ENCODE measurements at places on chromosomes 13 and 19.

DNA sequence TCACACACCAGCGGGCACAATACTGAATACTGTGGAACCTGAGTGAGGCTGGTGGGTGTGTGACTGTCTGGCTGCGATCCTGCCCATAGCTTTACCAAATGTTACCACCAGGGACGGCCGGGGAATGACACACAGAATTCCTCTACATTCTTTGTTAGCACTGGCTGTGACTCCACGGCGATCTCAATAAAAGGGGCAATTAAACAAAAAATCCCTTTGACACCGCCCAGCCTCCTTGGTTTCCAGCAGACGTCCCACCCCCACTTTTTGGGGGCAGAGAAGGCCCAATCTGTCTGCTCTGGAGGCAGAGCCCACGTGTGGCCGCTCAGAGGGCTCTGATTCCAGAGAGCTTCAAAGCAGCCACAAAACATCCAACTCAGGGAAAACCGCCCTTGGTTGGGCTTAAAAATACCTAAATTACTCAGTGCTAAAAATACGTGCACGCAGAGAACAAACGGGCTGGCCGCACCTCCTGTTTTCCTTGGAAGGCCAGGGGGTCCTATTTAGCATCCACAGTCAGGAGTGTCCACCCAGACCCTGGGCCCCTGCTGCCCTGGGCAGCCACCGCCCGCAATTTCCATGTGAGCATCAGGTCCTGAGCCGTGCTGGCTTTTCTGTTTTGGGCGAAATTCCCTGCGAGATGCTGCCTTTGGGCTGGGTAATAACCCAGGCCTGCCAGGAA is 47.8 kb downstream of the GADD45B start:
- peak overlapping the region; percentile 93 for H3K27ac ChIP-seq
- peaks cover 33% of the 10 kb centered on the region for H3K4me1 ChIP-seq
- no peaks in the 10 kb centered on the region for H3K27me3 ChIP-seq
- no peaks in the 10 kb centered on the region for H3K36me3 ChIP-seq
- peak overlapping the region; percentile 56 for H3K4me3 ChIP-seq
- DNase-seq = peak; percentile 92

GRCh38 chr19:33459222-33460090 is 62.1 kb downstream of the PEPD start:
- no peak for DNase-seq
- H3K4me3 ChIP-seq = no peak overlapping the region
- H3K27me3 ChIP-seq = no peaks in the 10 kb centered on the region
- H3K4me1 ChIP-seq = no peaks in the 10 kb centered on the region
- H3K36me3 ChIP-seq = no peaks in the 10 kb centered on the region
- H3K27ac ChIP-seq = no peak overlapping the region

DNA sequence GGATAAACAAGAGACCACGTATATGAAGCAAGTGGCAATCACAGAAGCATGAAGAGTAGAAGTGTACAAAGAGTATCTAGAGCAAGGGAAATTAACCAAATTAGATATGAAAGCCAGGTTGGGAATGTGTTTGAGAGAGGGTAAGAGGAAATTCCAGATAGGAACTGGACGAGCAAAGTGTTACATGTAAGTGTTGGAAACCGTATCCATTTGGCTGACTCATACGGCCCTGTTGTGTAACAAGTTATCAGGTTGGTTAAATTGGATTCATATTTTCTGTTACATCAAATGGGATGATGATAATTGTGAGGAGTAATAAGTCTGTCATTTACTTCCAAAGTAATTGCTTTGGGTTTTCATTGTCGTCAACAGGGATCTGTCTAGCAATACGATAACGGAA is 46.7 kb downstream of the RXFP2 start:
- DNase-seq = peak; percentile 75
- H3K27me3 ChIP-seq = no peaks in the 10 kb centered on the region
- peaks cover 19% of the 10 kb centered on the region for H3K4me1 ChIP-seq

DNA sequence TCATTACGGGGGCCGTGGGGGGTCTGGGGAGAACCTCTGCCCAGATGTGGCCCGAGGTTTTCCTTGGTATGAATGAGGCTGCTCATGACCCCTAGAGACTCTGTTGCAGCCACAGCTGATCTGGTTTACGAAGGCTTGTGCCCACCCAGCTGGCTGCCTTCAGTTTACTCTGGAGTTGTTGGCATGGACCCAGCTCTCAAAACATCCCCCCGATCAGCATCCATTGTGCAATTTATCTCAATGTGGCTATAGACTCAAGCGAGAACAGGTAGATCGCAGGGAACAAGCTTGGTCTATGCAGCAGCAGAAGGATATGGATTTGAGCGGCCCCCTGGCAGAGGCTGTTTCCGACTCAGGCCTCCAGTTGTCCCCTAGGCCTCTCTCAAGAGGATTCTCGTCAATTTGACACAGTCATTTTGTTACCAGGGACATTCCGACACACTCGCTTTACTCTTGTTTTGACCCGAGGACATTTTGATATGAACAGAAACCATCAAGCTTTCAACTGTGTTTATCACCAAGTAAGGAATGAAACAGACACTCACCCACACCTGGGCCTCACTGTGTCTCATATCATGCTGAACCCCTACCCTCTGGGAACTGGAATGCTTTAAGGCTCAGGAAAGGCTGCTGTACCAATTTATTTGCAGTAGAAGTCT is 161.5 kb downstream of the KATNAL1 start:
- no peak for DNase-seq
- no peak overlapping the region for H3K4me3 ChIP-seq
- H3K27me3 ChIP-seq = no peaks in the 10 kb centered on the region
- no peak overlapping the region for H3K27ac ChIP-seq
- H3K4me1 ChIP-seq = peaks cover 18% of the 10 kb centered on the region
- H3K36me3 ChIP-seq = no peaks in the 10 kb centered on the region

DNA sequence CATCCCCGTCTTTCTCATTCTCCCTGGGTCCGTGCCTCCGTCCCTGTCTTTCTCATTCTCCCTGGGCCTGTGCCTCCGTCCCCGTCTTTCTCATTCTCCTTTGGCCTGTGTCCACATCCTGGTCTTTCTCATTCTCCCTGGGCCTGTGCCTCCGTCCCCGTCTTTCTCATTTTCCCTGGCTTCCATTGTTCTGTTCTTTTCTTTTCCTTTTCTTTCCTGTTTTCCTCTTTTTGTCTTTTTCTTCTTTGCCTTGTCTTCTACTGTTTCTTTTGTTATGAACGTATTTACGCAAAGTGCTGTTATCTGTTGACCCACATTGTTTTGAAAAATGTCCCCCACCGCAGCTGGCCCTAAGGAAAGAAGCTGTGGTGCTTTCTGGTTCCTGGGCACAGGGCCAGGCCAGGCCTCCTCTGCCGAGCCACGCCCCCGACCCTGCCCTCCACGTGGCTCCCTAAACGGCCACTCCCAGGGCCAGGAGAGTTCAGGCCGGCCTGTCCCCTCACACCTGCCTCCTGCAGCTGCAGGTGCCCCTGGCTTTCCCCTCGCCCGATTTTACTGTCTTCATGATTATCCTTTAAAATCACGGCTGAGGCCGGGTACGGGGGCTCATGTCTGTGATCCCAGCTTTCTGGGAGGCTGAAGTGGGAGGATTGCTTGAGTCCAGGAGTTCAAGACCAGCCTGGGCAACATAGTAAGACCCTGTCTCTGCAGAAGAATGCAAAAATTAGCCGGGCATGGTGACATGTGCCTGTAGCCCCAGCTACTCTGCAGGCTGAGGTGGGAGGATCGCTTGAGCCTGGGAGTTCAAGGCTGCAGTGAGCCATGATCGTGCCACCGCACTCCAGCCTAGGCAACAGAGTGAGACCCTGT is 14.0 kb upstream of the TMPRSS9 start:
- no peaks in the 10 kb centered on the region for H3K27me3 ChIP-seq
- no peaks in the 10 kb centered on the region for H3K36me3 ChIP-seq
- H3K4me3 ChIP-seq = no peak overlapping the region
- DNase-seq = peak; percentile 24
- no peaks in the 10 kb centered on the region for H3K4me1 ChIP-seq
- H3K27ac ChIP-seq = no peak overlapping the region

- H3K36me3 ChIP-seq = peaks cover 43% of the 10 kb centered on the region
- no peaks in the 10 kb centered on the region for H3K27me3 ChIP-seq
- no peak overlapping the region for H3K27ac ChIP-seq
Observed at GRCh38 chr19:46608178-46608577, 7.0 kb downstream of the CALM3 start.

DNA sequence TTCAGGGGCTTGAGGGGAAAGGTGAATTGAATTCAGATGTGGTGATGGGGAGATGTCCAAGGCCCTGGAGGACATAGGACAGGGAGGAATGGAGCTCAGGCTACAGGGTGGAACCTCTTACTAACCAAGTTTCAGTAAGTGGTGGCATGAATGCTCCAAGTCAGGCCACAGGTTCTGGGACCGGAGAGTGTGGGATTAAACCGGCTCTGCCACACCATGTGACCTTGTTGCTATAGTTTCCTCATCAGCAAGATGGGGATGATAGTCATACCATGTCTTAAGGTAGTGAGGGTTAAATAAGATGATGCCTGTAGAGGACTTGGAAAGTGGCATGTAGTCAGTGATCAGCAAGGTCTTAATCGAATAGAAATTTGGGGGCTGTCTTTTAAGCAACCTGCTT is 16.3 kb downstream of the GPR183 start:
- no peak overlapping the region for H3K27ac ChIP-seq
- H3K4me1 ChIP-seq = no peaks in the 10 kb centered on the region
- H3K4me3 ChIP-seq = no peak overlapping the region
- H3K36me3 ChIP-seq = no peaks in the 10 kb centered on the region

- H3K27me3 ChIP-seq = no peaks in the 10 kb centered on the region
- H3K36me3 ChIP-seq = no peaks in the 10 kb centered on the region
- H3K27ac ChIP-seq = peak overlapping the region; percentile 85
- peaks cover 38% of the 10 kb centered on the region for H3K4me1 ChIP-seq
- peak overlapping the region; percentile 63 for H3K4me3 ChIP-seq
- DNase-seq = peak; percentile 90
Observed at GRCh38 chr13:52344108-52344507, 61.9 kb downstream of the THSD1 start.

- H3K27ac ChIP-seq = no peak overlapping the region
- no peaks in the 10 kb centered on the region for H3K36me3 ChIP-seq
- no peaks in the 10 kb centered on the region for H3K27me3 ChIP-seq
- H3K4me1 ChIP-seq = no peaks in the 10 kb centered on the region
Observed at GRCh38 chr13:76667551-76667950, 218.7 kb downstream of the KCTD12 start.

DNA sequence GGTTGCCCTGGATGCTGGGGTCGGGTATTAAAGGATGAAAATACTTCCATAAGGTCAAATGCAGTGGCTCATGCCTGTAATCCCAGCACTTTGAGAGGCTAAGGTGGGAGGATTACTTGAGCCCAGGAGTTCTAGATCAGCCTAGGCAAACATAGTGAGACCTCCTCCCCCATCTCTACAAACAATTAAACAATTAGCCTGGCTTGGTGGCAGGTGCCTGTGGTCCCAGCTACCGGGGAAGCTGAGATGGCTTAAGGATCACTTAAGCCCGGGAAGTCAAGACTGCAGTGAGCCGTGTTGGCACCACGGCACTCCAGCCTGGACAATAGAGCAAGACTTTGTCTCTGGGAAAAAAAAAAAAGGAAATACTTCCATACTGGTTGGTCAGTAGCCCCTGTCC is 1.5 kb downstream of the KLK11 start:
- H3K27ac ChIP-seq = no peak overlapping the region
- no peaks in the 10 kb centered on the region for H3K36me3 ChIP-seq
- DNase-seq = no peak
- no peak overlapping the region for H3K4me3 ChIP-seq
- H3K4me1 ChIP-seq = no peaks in the 10 kb centered on the region
- H3K27me3 ChIP-seq = peaks cover 19% of the 10 kb centered on the region

GRCh38 chr13:65856431-65856830 is 1373.7 kb downstream of the PCDH9 start:
- no peaks in the 10 kb centered on the region for H3K36me3 ChIP-seq
- no peak overlapping the region for H3K4me3 ChIP-seq
- DNase-seq = peak; percentile 0
- H3K4me1 ChIP-seq = no peaks in the 10 kb centered on the region
- no peak overlapping the region for H3K27ac ChIP-seq

- peak overlapping the region; percentile 91 for H3K4me3 ChIP-seq
- no peak for DNase-seq
- no peaks in the 10 kb centered on the region for H3K36me3 ChIP-seq
- H3K27me3 ChIP-seq = no peaks in the 10 kb centered on the region
- H3K4me1 ChIP-seq = peaks cover 30% of the 10 kb centered on the region
- no peak overlapping the region for H3K27ac ChIP-seq
Observed at GRCh38 chr13:79407349-79407979, 1.4 kb upstream of the RBM26 start.

DNA sequence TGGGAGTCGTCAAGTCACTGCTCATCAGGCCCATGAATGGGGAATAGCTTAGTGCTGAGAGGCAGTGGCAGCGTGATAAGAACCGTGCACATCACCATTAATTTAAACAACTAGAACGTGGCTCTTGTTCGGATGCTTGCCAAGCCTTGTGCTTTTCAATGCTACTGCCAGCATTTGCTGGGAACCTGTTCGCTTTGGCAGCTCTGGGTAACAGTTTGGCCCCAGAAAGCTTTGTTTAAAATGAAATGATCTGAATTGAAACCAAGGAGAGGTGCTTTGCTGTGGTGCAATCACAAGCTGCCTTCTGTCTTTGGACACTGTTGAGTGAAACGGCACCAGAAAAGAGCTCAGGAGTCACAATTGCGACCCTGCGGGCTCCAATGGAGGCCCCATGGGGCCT is 53.5 kb upstream of the OLFM4 start:
- H3K27me3 ChIP-seq = no peaks in the 10 kb centered on the region
- H3K4me1 ChIP-seq = no peaks in the 10 kb centered on the region
- DNase-seq = no peak
- no peak overlapping the region for H3K27ac ChIP-seq
- no peaks in the 10 kb centered on the region for H3K36me3 ChIP-seq

DNA sequence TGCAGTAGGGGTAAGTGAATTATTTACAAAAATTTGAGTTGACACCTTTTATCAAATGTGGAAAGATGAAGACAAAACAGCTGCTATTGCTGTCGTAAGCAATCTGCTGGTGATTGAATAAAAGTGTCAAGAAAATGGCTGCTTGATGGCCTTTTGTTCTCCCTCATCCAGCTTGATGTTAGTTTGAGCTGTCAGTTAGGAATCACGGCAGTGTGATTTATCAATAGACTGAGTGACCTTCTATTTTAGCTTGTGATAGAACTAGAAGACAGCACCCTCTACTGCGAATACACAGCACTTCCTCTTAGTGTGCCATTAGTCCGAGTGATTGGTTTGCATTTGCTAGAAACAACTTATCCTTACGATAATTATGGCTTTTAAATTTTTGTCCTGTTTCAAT is 76.3 kb downstream of the MZT1 start:
- no peaks in the 10 kb centered on the region for H3K4me1 ChIP-seq
- no peaks in the 10 kb centered on the region for H3K36me3 ChIP-seq
- H3K27me3 ChIP-seq = peaks cover 11% of the 10 kb centered on the region
- DNase-seq = no peak
- no peak overlapping the region for H3K4me3 ChIP-seq

DNA sequence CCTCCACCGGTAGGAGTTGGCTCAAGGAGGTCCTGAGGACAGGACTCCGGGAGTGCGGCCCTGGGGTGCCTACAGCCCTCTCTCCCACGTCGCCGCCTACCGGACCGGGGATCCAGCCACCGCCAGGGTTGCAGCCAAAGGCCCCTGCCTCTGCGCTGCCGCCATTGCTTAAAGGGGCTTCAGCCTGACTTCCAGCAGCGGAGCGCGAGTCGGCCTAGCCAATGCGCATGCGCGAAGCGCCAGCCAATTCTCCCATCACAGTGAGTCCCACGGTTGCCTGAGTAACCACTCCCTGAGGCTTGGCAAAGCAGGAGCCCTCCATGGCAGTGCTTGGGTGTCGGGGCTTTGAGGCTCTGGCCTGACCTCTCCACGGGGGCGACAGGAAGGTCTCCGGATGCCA is 21.5 kb upstream of the ZNF420 start:
- no peak overlapping the region for H3K4me3 ChIP-seq
- no peak overlapping the region for H3K27ac ChIP-seq
- DNase-seq = no peak
- H3K4me1 ChIP-seq = no peaks in the 10 kb centered on the region
- H3K36me3 ChIP-seq = no peaks in the 10 kb centered on the region
